SJCRH30 (cell line): ENCODE measurements at places on chromosomes 12 and 14. TPM values are rescaled to one million over a fixed set of nuclear protein-coding genes. Genes with fewer than 3 reads are reported as not detected.

Gene CD69
- not detected in 2 replicates for total RNA-seq

Gene ALDH1L2
- 0.45 and 0.48 TPM in 2 replicates for total RNA-seq

Gene SPSB2
- 2.6 and 3.7 TPM in 2 replicates for total RNA-seq

Gene MED13L
- total RNA-seq = 49.1 and 62.0 TPM in 2 replicates

Gene NDRG2
- total RNA-seq = 4.9 and 5.8 TPM in 2 replicates

Gene RFX4
- total RNA-seq = 0.40 and 0.56 TPM in 2 replicates

Gene MYRFL
- total RNA-seq = 0.08 TPM in 1 of 2 replicates, not detected in the other

Gene FBRSL1
- 15.6 and 15.7 TPM in 2 replicates for total RNA-seq

Gene ADAM21
- 0.15 and 0.67 TPM in 2 replicates for total RNA-seq

Gene RIMBP2
- not detected in 2 replicates for total RNA-seq

Gene RFLNA
- 56.4 and 57.2 TPM in 2 replicates for total RNA-seq

Gene TMEM52B
- not detected in 2 replicates for total RNA-seq

Gene GLIPR1L2
- total RNA-seq = not detected in 2 replicates

Gene PRPF39
- total RNA-seq = 47.1 and 57.0 TPM in 2 replicates
